ENCODE measurements at places on chromosomes 7 and 10. TPM values are rescaled to one million over a fixed set of nuclear protein-coding genes. Genes with fewer than 3 reads are reported as not detected.

Gene ADAM22
- 21.4 TPM for polyA plus RNA-seq

Gene NYAP1
- 2.9 TPM for polyA plus RNA-seq

Gene EZH2
- polyA plus RNA-seq: 56.3 TPM

Gene TRIM50
- polyA plus RNA-seq: 0.30 TPM

Gene C10orf62
- 0.14 TPM for polyA plus RNA-seq

Gene CYP2E1
- 1.8 TPM for polyA plus RNA-seq

Gene CHST3
- polyA plus RNA-seq: 10.9 TPM

Gene ERLIN1
- polyA plus RNA-seq: 49.6 TPM

Gene BHLHA15
- polyA plus RNA-seq: 0.78 TPM

Gene UNCX
- polyA plus RNA-seq: not detected

Gene ERCC6
- 26.6 TPM for polyA plus RNA-seq

Gene PODXL
- 52.3 TPM for polyA plus RNA-seq

Gene C10orf105
- 0.67 TPM for polyA plus RNA-seq

Gene CYTH3
- 20.7 TPM for polyA plus RNA-seq

Gene PLXDC2
- polyA plus RNA-seq: 124 TPM

Gene HYAL4
- polyA plus RNA-seq: not detected

Gene TEX36
- not detected for polyA plus RNA-seq

Gene UCMA
- polyA plus RNA-seq: 0.57 TPM

Gene RAB19
- polyA plus RNA-seq: 1.2 TPM

Gene NUTM2D
- polyA plus RNA-seq: 12.2 TPM

Gene FKBP6
- 0.24 TPM for polyA plus RNA-seq

Gene ADGRA1
- polyA plus RNA-seq: 0.17 TPM

Gene BMPER
- 46.0 TPM for polyA plus RNA-seq

Gene NPY4R
- 0.86 TPM for polyA plus RNA-seq

Gene ACTA2
- polyA plus RNA-seq: 444 TPM

Gene RBM20
- polyA plus RNA-seq: 0.78 TPM

Gene DOCK4
- 51.1 TPM for polyA plus RNA-seq

Gene ANKRD2
- 0.28 TPM for polyA plus RNA-seq

Gene STK31
- polyA plus RNA-seq: 1.6 TPM

Gene ANK3
- polyA plus RNA-seq: 22.1 TPM

Gene CD36
- polyA plus RNA-seq: 303 TPM

Gene LRRTM3
- 3.5 TPM for polyA plus RNA-seq

Gene CLDN4
- polyA plus RNA-seq: 88.5 TPM

Gene XRCC2
- 13.0 TPM for polyA plus RNA-seq

Gene WNT2
- 139 TPM for polyA plus RNA-seq

Gene TAS2R4
- polyA plus RNA-seq: 5.6 TPM

Gene NUTM2B
- 3.5 TPM for polyA plus RNA-seq

Gene MYH16
- polyA plus RNA-seq: not detected

Gene PHYHIPL
- 0.57 TPM for polyA plus RNA-seq

Gene VWDE
- 3.0 TPM for polyA plus RNA-seq

Gene COL26A1
- polyA plus RNA-seq: 7.1 TPM

Gene GHRHR
- 0.48 TPM for polyA plus RNA-seq

Gene VAX1
- not detected for polyA plus RNA-seq

Gene SFMBT2
- 5.0 TPM for polyA plus RNA-seq

Gene GTPBP10
- polyA plus RNA-seq: 23.5 TPM

Gene ZNF138
- 19.2 TPM for polyA plus RNA-seq

Gene SLC29A4
- polyA plus RNA-seq: 30.0 TPM

Gene WBP1L
- polyA plus RNA-seq: 45.4 TPM

Gene GIMAP4
- polyA plus RNA-seq: 75.0 TPM

Gene FOXL3
- not detected for polyA plus RNA-seq

Gene DNA2
- polyA plus RNA-seq: 9.7 TPM

Gene NODAL
- 0.80 TPM for polyA plus RNA-seq

Gene EIF5AL1
- polyA plus RNA-seq: 0.18 TPM

Gene VIPR2
- polyA plus RNA-seq: 0.55 TPM

All from left lung (tissue), 14 donors.